ENCODE measurements at places on chromosomes 4 and X.
A peak's percentile ranks its signal among the peaks of the same experiment; 100 is the strongest.

- DNase-seq: no peak
These were observed 63.4 kb upstream of the PDE5A start for GRCh38 chr4:119692001-119692400.

- DNase-seq: no peak
These were observed 11.7 kb upstream of the TMEM156 start for GRCh38 chr4:39043861-39044363.

GRCh38 chr4:34676400-34676799 lies 1567.9 kb downstream of the ARAP2 start:
- DNase-seq: no peak

GRCh38 chr4:82810176-82810575 lies 11.6 kb upstream of the SCD5 start:
- DNase-seq: no peak

- DNase-seq: no peak
These were observed 101.5 kb downstream of the MXRA5 start for GRCh38 chrX:3244955-3245354.

DNA sequence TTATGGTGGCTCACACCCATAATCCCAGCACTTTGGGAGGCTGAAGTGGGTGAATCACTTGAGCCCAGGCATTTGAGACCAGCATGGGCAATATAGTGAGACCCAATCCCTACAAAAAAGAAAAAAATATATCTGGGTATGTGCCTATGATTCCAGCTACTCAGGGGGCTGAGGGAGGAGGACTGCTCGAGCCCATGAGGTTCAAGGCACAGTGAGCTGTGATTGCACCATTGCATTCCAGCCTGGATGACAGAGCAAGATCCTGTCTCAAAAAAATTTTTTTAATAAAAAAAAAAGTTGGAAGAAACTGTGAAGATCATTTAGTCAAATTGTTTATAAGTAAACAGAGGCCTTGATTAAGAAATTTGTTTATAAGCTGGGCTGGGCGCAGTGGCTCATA lies 39.7 kb downstream of the KLHL8 start:
- DNase-seq: no peak

GRCh38 chr4:60313611-60314178 lies 886.4 kb upstream of the ADGRL3 start:
- no peak for DNase-seq

GRCh38 chr4:26124753-26125321 lies 196.0 kb upstream of the RBPJ start:
- DNase-seq: no peak

- no peak for DNase-seq
These were observed 73.1 kb downstream of the MTHFD2L start for GRCh38 chr4:74230902-74231499.

- DNase-seq: peak; percentile 78
These were observed at the start of gene ZNF630 for GRCh38 chrX:48071064-48071985. Gene ZNF630, minus strand, starts transcription at chrX:48071640. Its CDS starts 4,754 bp downstream, at chrX:48066886.

All from NCI-H524 (cell line).